ENCODE measurements at places on chromosomes 6 and 20. TPM values are rescaled to one million over a fixed set of nuclear protein-coding genes. Genes with fewer than 3 reads are reported as not detected.

CPXM1 gene
- total RNA-seq, result 1.2 TPM

- DNase-seq, result no peak
These were observed 16.5 kb upstream of the AAR2 start for GRCh38 chr20:36219671-36220220.

- no peak for DNase-seq
These were observed 3.7 kb upstream of the CMTR1 start for GRCh38 chr6:37429352-37429750.

GRCh38 chr20:40572251-40572650 is 116.8 kb downstream of the MAFB start:
- no peak for DNase-seq

DNA sequence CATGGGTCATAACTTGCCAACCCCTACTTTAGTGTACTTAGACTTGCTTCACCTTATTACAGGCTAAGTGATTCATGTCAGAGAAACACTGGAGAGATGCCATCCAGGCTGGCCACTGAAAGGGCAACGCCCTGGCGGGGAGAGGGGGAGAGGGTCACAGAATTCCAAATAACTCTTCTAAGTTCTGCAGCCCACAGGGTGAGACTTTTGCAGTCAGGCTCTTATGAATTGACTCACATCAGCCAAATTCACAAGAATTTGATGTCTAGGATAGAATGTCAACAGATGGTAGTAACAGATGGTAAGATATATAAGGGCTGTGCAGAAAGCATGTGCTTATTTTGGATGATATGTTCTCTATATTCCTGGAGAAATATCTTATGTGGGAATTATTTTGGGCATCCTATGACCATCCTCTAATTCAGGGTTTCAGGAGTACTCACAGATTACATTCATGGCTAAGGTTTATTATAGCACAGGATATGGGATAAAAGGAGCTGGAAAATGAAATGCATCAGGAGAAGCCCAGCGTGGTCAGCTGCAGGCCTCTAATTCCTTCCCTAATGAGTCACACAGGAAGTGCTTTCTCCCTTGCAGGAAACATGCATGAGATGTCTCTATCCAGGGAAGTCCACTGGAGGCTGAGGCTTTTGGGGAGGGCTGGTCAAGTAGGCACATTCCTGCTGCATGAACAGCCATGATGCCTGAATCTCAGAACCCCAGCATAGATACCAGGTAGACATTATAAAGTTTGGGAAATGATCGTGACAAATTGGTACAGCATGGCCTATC is 58.7 kb upstream of the RIN2 start:
- DNase-seq, result peak; percentile 61
